Activated naive CD8-positive, alpha-beta T cell treated with anti-CD3 and anti-CD28 coated beads, Interleukin-2, amount 10 ng/mL, durations not matched to agents 7 days and 5 days (primary cell): ENCODE measurements at places on chromosomes 11 and 22. TPM values are rescaled to one million over a fixed set of nuclear protein-coding genes. Genes with fewer than 3 reads are reported as not detected.

GRCh38 chr11:8886322-8886721 lies 24.7 kb upstream of the AKIP1 start:
- no peak overlapping the region for H3K27ac ChIP-seq
- peaks cover 5% of the 10 kb centered on the region for H3K36me3 ChIP-seq
- no peak for DNase-seq
- no peak overlapping the region for H3K4me3 ChIP-seq
- H3K4me1 ChIP-seq: no peaks in the 10 kb centered on the region

GRCh38 chr11:33779849-33780528 lies 5.7 kb upstream of the FBXO3 start:
- no peaks in the 10 kb centered on the region for H3K36me3 ChIP-seq
- no peak overlapping the region for H3K27ac ChIP-seq
- no peak overlapping the region for H3K4me3 ChIP-seq
- no peak for DNase-seq
- H3K27me3 ChIP-seq: peaks cover 60% of the 10 kb centered on the region

DNA sequence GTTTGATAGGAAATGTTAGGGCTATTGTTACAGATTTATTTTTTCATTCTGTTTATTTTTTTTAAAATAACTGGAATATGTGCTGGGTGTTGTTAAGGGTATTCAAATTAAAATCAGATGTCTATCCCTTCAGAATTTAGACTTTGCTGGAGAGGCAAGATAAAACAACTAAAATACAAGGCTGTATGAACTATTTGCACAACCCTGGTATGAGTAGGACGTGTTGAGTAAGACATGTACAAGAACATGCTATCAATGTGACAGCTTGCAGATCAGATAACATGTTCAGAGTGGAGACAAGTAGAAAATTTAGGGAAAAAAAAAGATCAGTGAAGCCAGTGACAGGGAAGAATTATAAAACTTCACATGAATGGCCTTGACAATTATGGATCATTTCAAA lies 853.5 kb downstream of the METTL15 start:
- H3K27me3 ChIP-seq: no peaks in the 10 kb centered on the region
- DNase-seq: no peak
- H3K4me3 ChIP-seq: no peak overlapping the region
- no peak overlapping the region for H3K27ac ChIP-seq
- H3K36me3 ChIP-seq: no peaks in the 10 kb centered on the region

- no peak for DNase-seq
Measured at GRCh38 chr22:17199003-17199731, 20.1 kb downstream of the ADA2 start.

DNA sequence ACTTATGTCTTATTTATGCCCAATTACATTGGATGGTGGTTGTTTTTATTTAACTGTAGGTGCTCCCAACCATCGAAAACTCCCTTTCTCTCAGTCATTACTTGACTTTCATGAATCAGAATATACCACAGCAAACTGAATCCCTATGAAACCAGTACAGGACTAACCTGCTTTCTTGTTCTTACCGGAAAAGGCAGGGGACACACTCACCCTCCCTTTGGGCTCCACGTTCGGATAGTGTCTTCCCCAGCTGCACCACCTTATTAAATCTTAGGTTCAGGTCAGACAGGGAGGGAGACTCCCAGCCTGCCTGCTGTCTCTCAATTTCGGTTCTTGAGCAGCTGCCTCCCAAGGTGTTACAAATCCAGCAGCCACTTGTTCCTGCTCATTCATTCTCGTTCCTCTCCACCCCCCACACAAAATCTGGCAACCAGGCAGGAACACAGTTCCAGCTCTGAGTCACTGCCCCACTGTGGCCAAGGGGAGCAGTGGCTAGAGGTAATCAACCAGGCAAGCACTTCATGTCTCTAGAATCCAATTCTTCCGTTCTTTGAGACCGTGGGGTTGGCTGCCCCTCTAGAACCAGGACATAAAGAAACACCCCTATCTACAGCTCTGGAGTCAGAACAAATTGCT lies 133.0 kb downstream of the PLEKHA7 start:
- H3K4me3 ChIP-seq: no peak overlapping the region
- DNase-seq: no peak
- H3K36me3 ChIP-seq: no peaks in the 10 kb centered on the region
- H3K27ac ChIP-seq: no peak overlapping the region
- no peaks in the 10 kb centered on the region for H3K4me1 ChIP-seq

- H3K4me3 ChIP-seq: no peak overlapping the region
- H3K4me1 ChIP-seq: peaks cover 21% of the 10 kb centered on the region
- peaks cover 5% of the 10 kb centered on the region for H3K36me3 ChIP-seq
- H3K27me3 ChIP-seq: no peaks in the 10 kb centered on the region
- DNase-seq: no peak
Measured at GRCh38 chr11:128827191-128827893, 39.8 kb downstream of the KCNJ1 start.

DNA sequence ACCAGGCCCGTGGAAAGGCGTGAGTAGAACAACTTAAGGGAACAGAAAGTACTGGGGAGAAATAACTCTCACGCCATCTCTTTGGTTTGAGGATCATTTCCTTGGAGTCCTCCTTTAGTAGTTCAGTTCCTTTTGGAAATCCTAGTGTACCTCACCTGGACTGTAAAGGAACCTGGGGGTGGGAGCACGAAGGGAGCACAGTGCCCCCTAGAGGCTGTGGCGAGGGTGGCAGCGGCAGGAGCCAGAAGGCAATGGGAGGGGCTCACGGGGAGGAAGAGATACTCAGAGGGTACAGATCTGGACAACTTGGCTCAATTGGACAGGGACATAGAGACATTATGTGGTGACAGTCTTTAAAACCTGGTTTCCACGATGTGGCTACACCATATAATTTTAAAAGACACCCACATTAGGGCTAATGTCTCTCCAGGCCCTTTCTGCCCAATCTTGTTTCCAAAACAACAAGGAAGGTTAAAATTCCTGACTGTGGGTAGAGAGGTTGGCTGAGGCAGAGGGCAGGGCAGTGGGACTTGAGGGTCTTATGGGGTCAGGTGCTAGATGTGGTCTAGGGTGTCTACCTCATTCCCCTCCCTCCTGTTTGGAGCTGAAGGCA lies 87.0 kb downstream of the CSNK2A3 start:
- H3K27me3 ChIP-seq: peaks cover 7% of the 10 kb centered on the region
- peak; percentile 75 for DNase-seq
- no peaks in the 10 kb centered on the region for H3K36me3 ChIP-seq
- no peak overlapping the region for H3K27ac ChIP-seq

GRCh38 chr22:36528341-36528740 lies 625 bp downstream of the EIF3D start:
- H3K36me3 ChIP-seq: peaks cover 25% of the 10 kb centered on the region
- H3K27me3 ChIP-seq: no peaks in the 10 kb centered on the region
- peak overlapping the region; percentile 100 for H3K27ac ChIP-seq
- peak overlapping the region; percentile 95 for H3K4me3 ChIP-seq

GRCh38 chr11:109993786-109994185 lies 99.4 kb upstream of the ZC3H12C start:
- no peak for DNase-seq
- peaks cover 7% of the 10 kb centered on the region for H3K27me3 ChIP-seq
- H3K4me1 ChIP-seq: no peaks in the 10 kb centered on the region
- no peak overlapping the region for H3K27ac ChIP-seq
- H3K36me3 ChIP-seq: no peaks in the 10 kb centered on the region

- no peak overlapping the region for H3K27ac ChIP-seq
- no peak overlapping the region for H3K4me3 ChIP-seq
- DNase-seq: no peak
- H3K27me3 ChIP-seq: no peaks in the 10 kb centered on the region
Measured at GRCh38 chr11:88428959-88429358, 91.4 kb upstream of the CTSC start.

- peaks cover 14% of the 10 kb centered on the region for H3K4me1 ChIP-seq
- no peaks in the 10 kb centered on the region for H3K36me3 ChIP-seq
- no peak for DNase-seq
- peaks cover 4% of the 10 kb centered on the region for H3K27me3 ChIP-seq
- no peak overlapping the region for H3K27ac ChIP-seq
- no peak overlapping the region for H3K4me3 ChIP-seq
Measured at GRCh38 chr11:66716996-66717395, 12.0 kb downstream of the SPTBN2 start.

DNA sequence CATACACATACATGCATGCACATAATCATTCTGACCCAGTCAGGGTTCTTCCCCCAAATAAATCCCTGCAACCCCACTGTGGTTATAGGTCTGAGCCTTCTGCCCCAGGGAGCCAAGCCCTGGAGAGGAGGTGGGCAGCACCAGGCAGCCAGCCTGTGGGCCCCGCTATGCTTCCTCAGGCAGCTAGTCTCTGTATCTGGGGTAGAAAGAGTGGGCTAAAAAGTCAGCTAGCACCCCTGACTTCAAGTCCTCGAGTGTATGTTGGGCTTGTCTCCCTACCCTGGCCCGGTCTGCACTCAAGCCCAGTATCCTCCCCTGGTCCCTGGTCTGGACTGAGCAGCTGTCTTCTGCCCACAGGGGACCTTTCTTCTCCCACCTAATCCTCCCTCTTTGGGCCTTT lies 28.0 kb downstream of the KCNQ1OT1 start:
- H3K27me3 ChIP-seq: no peaks in the 10 kb centered on the region
- H3K36me3 ChIP-seq: no peaks in the 10 kb centered on the region
- peaks cover 2% of the 10 kb centered on the region for H3K4me1 ChIP-seq
- DNase-seq: peak; percentile 19
- H3K4me3 ChIP-seq: no peak overlapping the region

DNA sequence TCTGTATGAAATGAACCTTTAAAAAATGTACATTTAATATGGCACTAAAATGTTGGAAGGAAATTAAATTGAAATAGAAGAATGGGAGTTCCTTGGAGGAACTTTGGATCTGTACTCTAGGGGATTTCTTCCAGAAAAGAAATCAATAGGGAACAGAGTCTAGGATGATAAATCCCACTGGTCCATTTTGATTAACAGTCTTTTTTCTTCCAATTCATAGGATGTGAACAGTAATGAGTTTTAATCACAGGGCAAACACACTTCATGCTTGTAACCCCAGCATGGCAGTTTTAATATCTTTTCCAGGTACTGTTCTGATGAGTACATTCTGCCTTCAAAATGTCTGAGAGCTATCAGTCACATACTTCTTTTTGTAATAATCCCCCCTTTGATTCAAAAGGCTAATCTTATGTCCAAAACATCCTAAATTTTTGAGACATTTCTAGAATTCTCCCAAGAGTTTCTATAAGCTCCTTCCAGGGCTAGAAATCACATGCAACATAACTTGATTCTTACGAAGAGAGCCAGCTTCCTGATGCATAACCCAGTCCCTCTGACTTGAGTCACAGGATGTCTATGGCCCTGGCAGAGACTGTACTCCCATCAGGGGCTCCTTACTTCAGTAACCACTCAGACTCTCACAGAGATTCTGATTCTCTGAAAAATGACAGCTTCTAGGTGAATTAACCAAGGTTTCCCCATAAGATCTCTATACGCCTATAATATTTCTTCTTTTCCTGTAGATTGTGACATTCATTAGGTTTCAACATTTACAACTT lies 112.9 kb downstream of the SLC36A4 start:
- DNase-seq: no peak
- H3K27me3 ChIP-seq: peaks cover 8% of the 10 kb centered on the region
- no peaks in the 10 kb centered on the region for H3K36me3 ChIP-seq
- H3K27ac ChIP-seq: no peak overlapping the region
- no peak overlapping the region for H3K4me3 ChIP-seq

DNA sequence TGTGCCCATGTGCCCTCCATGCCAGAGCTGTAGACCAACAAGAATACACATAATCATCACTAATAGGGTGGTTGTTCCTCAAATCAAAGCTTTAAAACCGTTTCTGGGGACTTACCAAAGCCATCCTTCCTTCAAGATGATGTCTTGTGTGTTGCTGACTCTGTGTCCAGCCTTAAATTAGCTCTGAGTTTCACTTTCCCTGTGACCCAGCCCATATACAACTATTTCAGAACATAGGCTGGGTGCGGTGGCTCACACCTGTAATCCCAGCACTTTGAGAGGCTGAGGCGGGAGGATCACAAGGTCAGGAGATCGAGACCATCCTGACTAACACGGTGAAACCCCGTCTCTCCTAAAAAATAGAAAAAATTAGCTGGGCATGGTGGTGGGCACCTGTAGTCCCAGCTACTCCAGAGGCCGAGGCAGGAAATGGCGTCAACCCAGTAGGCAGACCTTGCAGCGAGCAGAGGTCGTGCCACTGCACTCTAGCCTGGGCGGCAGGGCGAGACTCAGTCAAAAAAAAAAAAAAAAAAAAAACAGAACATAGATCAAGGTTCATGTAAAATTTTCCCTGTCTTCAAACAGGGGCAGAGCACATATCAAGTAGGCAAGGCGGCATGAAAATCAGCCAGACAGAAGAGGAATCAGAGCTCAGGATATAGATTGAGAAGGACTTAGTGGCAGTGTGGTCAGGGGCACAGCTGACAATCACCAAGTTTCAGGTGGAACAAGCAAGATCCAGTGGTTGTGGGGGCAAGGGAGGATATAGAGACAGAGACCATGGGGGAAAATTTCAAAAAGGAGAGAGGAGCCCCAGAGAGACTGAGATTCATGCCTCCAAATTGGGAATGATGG lies at the start of gene PLAAT2:
Gene PLAAT2 (minus strand): TSS at position 179 of the 855 bp plus-strand sequence. CDS start 55 bp downstream, at position 124.
- H3K27me3 ChIP-seq: no peaks in the 10 kb centered on the region
- no peak for DNase-seq
- peak within 1 kb of the TSS; percentile 47 for H3K4me3 ChIP-seq
- peaks cover 53% of the 10 kb centered on the region for H3K4me1 ChIP-seq
- H3K36me3 ChIP-seq: no peaks in the 10 kb centered on the region
- peak within 1 kb of the TSS; percentile 64 for H3K27ac ChIP-seq

DNA sequence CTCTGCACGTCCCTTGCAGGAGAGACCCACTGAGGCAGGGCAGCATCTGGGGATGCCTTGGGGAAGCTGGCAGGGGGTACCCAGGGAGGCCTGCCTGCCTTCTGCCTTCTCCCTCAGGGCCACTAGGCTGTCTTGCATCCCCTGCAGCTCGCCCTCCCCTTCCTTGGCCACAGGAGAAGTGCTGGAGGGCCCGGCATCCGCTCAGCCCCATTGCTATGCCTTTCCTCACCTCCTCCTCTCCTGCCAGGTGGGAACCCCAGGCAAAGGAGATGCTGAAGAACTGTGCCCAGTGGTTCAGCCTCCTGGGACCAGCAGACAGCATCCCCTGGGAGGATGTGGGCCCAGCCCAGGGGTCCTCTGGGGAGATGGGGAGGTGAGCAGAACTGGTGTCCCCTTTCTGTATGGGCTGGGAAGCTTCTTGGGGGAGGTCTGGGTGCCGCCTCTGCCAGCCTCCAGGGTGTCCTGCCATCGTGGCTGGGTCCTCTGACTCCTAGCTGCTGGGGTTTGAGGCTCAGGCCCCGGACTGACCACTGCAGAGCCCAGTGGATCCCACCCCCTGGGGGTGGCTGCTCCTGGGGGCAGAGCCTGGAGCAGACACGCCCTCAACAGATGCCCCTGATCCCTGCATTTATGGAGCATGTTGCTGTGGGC lies 20.6 kb downstream of the MRGPRG start:
- H3K27me3 ChIP-seq: peaks cover 6% of the 10 kb centered on the region
- no peak overlapping the region for H3K27ac ChIP-seq
- DNase-seq: no peak
- H3K36me3 ChIP-seq: no peaks in the 10 kb centered on the region
- H3K4me3 ChIP-seq: no peak overlapping the region

The KIAA1671 gene
- total RNA-seq: 10.5 TPM

The MRGPRF gene
- total RNA-seq: not detected

The BAIAP2L2 gene
- total RNA-seq: 1.6 TPM

The OR52E8 gene
- total RNA-seq: not detected

The RAG2 gene
- not detected for total RNA-seq

The SPTBN2 gene
- total RNA-seq: 1.3 TPM

The NXPE1 gene
- total RNA-seq: not detected
